ENCODE measurements at places on chromosomes 6 and 20.
A peak's percentile ranks its signal among the peaks of the same experiment; 100 is the strongest.

GRCh38 chr20:1534526-1534925, 23.0 kb downstream of the SIRPD start:
- no peak for DNase-seq

DNA sequence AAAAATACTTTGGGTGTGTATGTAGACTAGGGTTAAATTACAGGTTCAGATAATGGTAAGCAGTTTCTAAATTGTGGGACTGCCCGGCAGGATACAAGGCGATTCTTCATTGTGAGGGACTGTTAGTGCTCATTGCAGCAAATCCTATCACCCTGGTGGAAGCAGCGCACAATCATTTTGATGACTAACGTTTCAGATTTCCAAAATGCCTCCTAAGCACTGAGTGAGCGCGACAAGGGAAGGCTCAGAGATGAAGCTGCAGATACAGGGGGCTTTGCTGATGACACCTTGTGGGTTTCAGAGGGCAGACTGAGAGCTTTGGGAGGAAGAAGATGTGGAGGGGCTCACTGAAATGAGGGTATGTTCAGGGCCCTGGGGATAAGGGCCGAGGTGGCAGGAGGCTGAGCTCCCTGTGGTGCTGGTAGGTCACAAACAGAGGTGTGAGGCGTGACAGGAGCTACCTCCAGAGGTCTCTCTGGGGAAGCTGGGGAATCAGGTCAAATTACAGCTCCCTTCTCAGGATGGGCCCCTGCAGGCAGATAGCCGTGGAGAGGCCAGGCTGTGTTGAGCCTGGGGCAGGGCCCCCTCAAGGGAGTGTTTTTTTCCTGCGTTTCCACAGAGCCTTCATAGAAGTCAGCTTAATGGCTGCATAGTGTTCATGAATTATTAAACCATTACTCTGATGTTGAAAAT, 84.5 kb upstream of the FYN start:
- DNase-seq, result no peak

GRCh38 chr6:7241709-7242645, 71.0 kb downstream of the SSR1 start:
- DNase-seq, result no peak

- no peak for DNase-seq
These were observed 92.6 kb downstream of the YTHDF1 start for GRCh38 chr20:63123331-63123741.

DNA sequence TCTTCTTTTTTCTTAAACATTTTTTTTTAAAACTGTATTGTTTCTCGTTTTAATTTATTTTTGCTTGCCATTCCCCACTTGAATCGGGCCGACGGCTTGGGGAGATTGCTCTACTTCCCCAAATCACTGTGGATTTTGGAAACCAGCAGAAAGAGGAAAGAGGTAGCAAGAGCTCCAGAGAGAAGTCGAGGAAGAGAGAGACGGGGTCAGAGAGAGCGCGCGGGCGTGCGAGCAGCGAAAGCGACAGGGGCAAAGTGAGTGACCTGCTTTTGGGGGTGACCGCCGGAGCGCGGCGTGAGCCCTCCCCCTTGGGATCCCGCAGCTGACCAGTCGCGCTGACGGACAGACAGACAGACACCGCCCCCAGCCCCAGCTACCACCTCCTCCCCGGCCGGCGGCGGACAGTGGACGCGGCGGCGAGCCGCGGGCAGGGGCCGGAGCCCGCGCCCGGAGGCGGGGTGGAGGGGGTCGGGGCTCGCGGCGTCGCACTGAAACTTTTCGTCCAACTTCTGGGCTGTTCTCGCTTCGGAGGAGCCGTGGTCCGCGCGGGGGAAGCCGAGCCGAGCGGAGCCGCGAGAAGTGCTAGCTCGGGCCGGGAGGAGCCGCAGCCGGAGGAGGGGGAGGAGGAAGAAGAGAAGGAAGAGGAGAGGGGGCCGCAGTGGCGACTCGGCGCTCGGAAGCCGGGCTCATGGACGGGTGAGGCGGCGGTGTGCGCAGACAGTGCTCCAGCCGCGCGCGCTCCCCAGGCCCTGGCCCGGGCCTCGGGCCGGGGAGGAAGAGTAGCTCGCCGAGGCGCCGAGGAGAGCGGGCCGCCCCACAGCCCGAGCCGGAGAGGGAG, 580 bp downstream of the VEGFA start:
- no peak for DNase-seq

DNA sequence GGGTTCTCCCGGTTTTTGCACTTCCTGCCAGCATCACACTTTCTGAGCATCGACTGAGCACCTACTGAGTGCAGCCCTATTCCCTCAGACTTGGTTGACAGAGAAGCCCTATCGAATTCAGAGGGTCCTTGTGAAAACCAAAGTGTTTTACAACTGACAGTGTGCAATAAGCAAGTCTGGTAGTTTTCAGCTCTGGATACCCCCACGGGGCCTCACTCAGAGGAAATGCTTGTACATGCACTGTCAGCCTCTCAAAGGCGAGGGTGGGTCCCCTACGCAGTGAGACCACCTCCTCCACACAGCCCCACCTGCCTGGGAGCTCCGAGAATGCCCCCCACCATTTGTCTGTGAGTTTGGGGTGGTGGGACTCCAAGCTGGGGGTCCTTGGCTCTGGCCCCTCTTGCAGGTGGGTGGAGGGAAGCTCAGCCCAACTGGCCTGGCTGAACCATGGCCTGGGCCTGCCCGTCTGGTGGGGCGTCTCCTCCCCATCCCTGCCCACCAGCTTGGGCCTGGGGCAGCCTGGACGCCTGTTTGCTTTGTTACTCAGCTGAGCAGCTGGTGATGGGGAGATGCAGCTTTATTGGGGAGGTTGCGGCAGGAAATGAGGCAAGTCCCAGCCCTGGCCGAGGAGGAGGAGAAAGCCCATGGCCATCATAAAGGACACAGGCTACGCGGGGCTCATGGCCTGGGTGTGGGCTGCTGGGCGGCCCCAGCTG, 1.7 kb downstream of the SPDEF start:
- no peak for DNase-seq

- no peak for DNase-seq
These were observed 30.0 kb upstream of the SMIM29 start for GRCh38 chr6:34278833-34279232.

- peak; percentile 69 for DNase-seq
These were observed 11.4 kb downstream of the SYNGAP1 start for GRCh38 chr6:33430991-33431879.

DNA sequence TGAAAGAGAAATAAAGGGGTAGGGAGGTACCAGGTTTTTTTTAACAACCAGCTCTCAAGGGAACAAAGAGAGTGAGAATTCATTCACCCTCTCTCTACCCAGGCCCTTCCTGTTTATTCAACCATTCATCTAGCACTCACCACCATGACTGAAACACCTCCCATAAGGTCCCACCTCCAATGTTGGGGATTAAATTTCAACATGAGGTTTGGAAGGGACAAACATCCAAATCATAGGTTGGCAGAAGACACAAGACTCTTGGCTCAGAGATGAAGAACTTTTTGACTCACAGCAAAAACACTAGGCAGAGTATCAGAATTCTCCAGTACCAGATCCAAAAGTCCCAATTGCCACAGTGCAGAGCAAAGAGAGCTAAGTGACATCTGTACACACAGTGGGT, 186.3 kb downstream of the EDN1 start:
- no peak for DNase-seq

DNA sequence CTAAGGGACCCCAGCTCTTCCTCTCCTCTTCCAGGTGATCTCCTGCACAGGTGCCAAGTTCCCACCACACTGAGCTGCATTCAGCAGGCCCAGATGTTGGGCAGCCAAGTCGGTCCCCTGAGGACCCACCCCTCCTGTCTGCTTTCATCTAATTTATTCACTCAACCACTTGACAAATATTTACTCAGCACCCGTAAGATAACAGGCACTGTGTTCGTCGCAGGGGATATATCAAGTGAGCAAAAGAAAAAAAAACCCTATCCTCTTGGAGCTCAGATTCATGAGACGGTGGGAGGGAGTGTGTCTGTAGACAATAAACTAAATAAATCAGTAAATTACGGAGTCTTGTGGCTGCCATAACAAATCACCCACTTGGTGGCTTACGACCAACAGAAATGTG, 143.6 kb downstream of the MRPL14 start:
- no peak for DNase-seq

DNA sequence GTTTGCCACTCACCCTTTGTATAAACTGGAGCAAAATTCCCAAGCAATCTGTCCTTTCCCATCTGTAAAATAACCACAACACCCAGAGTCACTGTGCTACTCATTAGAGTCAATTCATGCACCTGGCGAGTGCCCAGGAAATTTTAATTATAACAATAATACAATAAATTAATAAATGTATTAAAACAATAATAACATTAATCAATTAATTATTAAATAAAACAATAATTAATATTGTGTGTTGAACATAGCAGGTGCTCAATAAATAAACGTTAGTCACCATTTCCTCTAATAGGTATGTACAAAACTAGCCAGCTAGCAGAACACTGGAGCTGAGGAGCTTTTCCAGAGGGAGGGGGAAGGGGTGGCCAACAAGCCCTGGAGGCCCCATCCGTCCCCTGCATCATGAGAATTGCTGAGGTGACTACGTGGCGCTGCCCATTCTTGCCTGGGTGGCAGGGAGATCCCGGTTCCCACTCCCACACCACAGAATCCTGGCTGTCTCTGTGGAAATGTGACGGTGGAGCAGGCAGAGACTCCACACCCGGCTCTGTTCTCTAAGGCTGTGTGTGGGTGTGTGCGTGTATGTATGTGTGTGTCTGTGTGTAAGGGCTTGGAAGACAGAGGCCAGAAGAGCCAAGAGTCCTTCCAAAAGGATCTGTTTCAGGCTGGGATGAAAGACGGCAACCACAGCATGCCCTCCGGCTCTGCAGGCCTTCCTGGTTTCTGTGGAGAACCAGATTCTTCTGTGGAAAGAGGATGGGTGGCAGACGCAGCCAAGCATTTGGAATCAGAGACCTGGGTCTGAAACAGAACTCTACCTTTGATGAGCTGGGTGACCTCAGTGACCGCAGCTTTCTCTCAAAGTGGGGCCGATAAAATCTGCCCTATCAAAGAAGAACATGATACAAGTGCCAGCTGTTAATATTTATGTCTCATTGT, 18.8 kb upstream of the EZR start:
- DNase-seq, result no peak

GRCh38 chr6:109739686-109740085, 48.6 kb downstream of the FIG4 start:
- DNase-seq, result no peak

GRCh38 chr6:79943133-79943532, 4.2 kb downstream of the ELOVL4 start:
- DNase-seq, result no peak

- no peak for DNase-seq
These were observed 8.8 kb downstream of the FOXC1 start for GRCh38 chr6:1618311-1619097.

DNA sequence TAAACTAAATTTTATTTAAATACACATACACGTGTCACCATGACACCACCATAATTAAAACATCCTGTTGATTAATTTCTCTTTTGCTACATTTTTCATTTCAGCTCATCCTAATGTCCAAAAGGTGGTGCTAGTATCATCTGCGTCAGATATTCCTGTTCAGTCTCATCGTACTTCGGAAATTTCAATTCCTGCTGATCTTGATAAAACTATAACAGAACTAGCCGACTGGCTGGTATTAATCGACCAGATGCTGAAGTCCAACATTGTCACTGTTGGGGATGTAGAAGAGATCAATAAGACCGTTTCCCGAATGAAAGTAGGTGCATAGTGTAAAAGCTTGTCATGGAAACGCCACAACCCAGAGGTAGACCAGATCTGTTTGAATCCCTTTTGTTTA, 263.4 kb downstream of the UTRN start:
- no peak for DNase-seq

DNA sequence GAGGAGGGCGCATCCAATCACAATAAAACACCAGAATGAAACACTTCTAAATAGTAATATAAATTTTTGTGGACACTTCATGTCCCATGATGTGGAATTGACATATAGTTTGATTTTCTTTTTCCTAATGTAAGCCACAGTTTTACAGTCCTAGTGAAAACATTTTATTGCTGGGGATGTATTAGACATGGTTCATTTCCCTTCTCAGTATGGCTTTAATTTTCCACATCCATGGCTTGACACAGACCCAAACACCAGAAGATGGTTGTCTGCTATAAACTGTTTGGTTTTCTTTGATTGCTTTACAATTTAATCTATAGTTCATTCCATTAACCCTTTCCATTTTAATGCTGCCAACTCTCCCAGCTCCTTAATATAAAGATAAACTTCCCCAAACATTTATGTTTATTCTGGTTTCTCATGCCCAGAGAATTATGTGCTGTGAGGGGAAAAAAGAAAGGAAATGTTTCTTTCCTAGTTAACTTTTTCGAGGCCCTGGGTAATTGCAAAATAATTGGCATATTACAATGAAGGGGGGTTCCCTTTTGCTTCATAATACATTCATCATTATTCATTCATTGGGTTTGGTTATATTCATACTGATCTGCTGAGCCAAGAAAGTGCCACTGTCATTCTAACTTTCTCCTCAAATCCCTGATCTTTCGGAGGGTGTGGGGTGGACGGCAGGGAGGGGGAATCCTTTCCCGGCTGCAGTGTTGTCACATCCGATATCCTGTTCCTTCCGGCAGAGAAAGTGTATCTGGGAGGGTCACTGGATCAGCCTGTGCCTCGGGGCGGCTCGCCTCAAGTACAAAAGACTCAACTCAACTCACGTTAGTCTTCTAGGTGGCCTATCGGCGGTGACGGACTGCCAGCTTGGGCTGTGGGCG, 127.6 kb upstream of the TFAP2D start:
- DNase-seq, result no peak

DNA sequence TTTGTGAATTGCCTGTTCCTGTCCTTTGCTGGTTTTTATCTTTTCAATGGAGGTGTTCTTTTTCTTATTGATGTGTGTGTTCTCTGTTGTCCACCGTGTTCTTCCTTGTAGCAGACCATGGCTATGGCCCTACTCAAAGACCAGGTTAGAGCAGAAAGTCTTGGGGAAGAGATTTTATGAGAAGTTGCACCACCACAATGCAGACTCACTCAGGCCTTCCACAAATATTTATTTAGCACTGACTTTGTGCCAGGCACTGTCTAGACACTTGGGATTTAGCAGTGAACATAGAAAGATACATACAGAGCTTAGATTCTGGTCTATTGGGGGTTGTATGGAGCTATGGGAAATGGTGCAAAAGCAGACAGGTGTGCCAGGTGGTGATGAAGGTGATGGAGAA, 98.8 kb downstream of the DTD1 start:
- DNase-seq, result no peak

DNA sequence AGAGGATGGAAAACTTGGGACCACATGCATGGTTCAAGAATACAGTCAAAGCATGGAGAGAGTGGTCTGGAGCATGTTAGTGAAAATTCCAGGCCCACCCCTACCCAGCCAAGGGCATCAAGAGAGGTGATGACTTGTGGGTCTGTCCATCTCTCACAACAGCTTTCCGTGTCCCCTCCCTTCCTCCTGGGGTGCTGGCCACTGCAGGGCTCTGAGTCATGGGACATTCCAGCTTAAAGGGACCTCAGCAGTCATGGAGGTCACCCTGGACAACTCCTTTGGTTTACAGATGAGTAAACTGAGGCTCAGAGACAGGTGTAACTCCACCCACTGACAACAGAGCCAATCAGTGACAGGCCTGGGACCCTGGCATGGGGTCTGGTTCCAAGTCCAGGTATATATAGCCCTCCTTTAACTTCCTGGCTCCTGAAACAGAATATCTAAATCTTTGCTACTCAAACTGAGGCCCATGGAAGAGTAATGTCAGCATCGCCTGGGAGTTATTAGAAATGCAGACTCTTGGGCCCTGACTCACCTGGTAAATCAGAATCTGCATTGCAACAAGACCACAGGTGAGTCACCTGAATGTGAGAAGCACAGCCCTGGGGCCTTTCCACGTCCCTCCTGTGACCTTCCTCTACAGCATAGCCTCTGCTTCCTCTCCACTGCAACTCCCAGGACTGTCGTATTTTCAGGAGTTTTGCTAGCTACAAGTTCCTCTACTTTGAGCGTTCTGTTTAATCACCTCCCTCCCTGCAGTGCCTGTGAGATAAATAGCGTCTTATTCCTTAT, 170.2 kb downstream of the ZDHHC14 start:
- DNase-seq, result no peak
